ENCODE measurements at places on chromosomes 5 and 9.

- no peak for DNase-seq
Observed at GRCh38 chr9:71145179-71145578, 23.8 kb upstream of the TRPM3 start.

GRCh38 chr5:159097784-159098602, 1.7 kb downstream of the EBF1 start:
- DNase-seq, result no peak

DNA sequence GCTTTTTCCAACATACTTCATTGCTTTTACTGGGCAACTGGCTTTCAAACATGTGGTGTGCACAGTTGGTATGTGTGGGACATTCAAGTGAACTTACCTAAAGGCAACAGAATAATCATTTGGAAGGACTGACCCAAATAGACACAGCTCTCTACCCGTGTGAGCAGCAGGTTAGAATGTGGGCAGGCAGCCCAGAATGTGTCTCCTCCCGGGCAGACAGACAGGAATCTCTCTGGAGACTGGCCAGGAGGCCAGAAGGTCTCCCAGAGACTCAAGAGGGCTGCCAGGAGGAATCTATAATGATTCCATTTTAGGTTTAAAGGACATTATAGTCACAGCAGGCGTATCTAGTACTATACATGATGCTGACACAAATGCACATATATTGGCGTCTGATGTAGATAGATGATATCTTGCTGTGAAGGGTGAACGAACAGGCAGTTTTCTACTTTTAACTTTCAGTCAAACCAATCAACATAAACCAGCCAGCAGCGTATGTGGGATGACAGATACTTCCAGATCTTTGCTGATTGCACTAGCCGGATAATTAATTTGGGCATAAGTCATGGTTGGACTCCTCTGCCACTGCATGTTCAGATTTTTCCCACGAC, 297.4 kb upstream of the ZNF608 start:
- DNase-seq, result no peak

DNA sequence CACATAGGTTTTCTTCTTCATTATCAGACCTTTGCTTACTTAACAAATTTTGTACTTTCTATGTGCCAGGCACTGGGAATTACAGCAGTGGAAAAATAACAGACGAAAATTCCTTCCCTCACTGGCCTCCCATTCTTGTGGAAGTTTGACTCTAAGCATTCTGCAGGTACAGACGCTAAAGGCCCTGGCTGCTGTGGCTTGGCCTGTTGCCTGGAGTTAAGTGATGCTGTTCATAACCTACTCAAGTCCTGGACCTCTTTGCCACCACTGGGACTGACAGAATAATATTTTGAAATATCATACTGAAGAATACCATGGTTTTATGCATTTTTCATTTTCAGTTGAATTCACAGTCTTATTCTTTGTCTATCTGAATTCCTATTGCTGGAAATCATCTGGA, 97.3 kb upstream of the SPATA31C2 start:
- no peak for DNase-seq

DNA sequence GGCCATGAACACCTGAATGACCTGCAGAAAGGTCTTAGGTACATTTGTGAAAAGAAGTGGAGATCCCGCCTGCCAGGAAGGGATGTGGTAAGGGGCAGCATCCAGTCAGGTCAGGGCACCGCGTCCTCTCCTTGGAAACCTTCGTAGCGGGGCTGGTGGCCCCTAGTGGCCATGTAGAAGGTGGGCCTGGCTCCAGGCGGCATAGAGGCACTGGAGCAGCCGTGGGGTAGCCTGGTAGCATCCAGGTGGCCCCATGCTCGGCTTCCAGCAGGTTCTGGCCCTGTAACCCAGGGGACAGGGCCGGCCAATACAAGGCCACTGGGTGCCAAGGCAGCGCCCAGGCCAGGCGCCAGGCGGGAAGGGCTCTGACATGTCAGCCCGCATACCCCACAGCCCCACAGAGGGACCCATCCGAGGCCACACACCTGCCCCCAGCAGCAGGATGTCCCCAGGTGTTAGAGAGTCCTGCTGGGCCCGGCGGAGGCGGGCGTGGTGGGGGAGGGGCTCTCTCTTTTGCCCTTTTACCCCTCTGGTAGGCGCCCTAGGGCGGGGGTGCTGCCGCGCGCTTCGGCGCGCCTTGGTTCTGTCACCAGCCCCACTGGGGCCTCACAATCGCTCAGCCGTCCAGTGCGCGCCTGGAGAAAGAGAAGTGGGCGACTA, 58.3 kb upstream of the SPATA31E1 start:
- no peak for DNase-seq

GRCh38 chr5:176319827-176320554, 41.6 kb downstream of the KIAA1191 start:
- DNase-seq, result no peak

GRCh38 chr5:37412515-37412914, 33.4 kb downstream of the WDR70 start:
- no peak for DNase-seq

GRCh38 chr5:159878988-159879471, 37.3 kb upstream of the ADRA1B start:
- no peak for DNase-seq

DNA sequence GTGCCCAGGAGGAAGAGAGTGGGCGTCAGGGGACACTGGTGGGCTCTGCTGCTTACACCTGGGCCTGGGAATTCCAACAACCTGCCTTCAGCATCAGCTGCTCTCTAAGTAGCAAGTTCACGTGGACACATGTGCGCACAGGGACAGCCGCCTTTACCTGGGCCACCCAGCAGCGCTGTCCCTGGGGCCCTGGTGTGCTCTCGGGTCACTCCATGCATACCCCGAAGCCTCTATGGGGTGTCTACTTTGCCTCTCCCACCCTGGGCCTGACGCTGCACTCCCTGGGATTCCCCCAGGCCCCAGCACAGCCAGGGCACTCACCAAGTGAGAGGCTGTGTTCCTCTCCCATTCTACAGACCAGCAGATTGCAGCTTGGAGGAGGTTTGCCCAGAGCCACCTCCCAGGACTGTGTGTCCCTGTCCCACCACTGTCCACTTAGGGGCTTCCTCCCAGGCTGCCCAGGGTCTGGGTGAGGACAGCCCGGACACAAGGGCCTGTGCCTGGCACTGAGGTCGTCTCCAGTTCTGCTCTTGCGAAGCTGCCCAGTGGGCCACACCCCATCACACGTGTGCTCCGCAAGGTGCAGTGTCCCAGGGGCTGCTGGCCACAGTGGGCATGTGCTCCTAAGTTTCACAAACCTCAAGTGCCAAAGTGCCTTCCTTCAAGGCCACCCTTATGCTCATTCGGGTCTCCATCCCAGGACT, 5.9 kb downstream of the NINJ1 start:
- DNase-seq, result no peak

GRCh38 chr5:88203981-88204750, 64.5 kb downstream of the TMEM161B start:
- DNase-seq, result peak; percentile 37
